ENCODE measurements at places on chromosomes 5 and 9. TPM values are rescaled to one million over a fixed set of nuclear protein-coding genes. Genes with fewer than 3 reads are reported as not detected.

GRCh38 chr9:70639853-70640814 is 225.7 kb upstream of the KLF9 start:
- peak; percentile 18 for DNase-seq

DNA sequence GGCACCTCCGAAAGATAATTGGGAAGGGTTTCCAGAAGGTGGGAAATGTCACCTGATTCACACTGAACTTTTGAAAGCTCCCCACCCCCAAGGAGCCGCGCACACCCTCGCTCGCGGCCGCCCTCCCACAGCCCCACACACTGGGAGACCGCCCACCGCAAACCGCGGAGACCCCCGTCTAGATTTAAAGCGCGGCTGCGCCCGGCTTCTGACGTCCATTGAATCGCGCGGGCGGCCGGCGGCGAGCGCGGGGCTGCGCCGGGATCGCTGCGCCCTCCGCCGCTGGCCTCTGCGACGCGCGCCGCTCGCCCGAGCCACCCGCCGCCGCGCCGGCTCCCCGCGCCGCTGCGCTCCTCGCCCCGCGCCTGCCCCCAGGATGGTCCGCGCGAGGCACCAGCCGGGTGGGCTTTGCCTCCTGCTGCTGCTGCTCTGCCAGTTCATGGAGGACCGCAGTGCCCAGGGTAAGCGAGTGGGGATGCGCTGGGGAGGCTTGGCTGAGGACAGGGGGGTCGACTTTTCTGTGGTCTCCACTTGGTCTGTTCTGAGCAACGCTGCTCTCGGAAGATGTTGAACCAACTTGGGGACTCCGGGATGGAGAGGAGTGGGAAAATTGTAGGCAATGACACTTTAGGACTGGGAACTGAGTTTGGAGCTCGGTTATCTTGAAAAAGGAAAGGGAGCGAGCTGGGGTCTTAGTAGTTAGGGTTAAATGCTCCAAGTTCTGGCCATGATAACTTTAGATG is at the start of gene FST:
Gene FST, plus strand, starts transcription at position 214 of the 743 bp plus-strand sequence. Its CDS starts 163 bp downstream, at position 377.
- DNase-seq: no peak

GRCh38 chr5:176891331-176891958 is 7.7 kb downstream of the HK3 start:
- no peak for DNase-seq

- no peak for DNase-seq
Observed at GRCh38 chr9:13002740-13003139, 227.9 kb downstream of the LURAP1L start.

DNA sequence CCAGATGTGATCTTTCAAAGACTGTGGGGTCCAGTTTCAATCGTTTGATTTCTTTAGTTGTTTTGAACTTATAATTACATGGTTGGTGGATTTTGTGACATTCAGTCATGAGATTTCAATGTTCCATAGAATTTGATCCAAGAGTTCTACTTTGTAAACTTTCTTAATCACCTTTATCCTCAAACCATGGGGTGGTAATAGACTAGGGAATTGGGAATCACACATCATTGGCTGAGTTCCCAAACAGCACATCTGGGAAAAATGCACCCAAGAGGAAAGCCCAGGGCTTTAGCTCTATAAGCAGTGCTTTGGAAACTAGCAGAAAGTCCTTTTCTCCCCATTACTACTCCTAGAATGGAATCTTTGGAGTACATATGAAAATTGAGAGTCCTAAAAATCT is 177.6 kb downstream of the NNT start:
- DNase-seq: no peak

- no peak for DNase-seq
Observed at GRCh38 chr5:56734091-56734694, 81.2 kb upstream of the MAP3K1 start.

- no peak for DNase-seq
Observed at GRCh38 chr9:114445616-114446015, 57.8 kb upstream of the AKNA start.

- no peak for DNase-seq
Observed at GRCh38 chr5:154077696-154078095, 38.9 kb downstream of the MFAP3 start.

DNA sequence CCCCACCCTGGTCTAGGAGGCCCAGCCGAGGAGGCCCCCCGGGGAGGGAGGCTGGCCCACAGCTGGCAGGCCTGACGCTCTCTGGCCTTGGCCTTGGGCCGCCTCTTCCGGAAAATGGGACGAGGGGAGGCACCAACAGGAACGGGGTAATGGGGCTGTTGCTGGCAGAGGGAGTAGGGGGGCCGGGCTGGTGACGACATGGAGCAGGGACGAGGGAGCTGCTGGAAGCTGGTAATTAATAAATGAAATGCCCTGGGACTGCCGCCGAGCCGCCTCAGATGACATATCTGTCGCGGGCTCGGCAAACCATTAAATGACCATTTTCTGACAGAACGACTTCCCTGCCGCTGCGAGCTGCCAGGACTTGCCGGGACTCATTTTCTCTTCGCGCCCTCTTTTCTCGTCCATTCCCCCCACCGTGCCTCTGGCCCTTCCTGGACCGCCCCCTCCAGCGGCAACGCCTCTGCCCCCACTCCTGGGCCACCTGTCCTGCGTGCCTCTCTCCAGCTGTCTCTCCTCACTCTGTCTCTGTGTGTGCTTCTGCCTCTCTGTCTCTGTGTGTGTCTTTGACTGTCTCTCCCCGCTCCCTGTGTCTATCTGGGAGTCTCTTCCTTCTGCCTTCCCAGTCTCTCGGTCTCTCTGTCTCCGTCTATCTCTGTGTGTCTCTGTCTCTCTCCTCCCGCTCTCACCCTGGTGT is 215.7 kb downstream of the PAX5 start:
- no peak for DNase-seq

DNA sequence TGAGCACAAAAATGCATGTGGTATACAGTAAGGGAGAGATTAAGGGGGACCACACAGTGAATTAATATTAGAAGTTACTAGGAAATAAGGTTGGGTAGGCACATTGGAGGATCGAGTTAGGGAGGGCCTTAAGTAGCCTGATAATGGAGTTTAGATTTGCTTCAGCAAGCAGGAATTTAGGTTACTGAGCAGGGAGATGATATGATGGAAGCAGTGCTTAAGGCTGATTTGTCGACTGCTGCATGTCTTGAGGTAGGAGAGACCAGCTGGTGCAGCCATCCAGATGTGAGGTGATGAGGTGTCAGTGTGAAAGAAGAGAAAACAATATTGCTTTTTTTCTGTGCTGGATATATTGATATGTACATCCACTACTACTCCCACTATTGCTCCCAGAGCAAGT is 55.2 kb upstream of the ACTBL2 start:
- DNase-seq: no peak

DNA sequence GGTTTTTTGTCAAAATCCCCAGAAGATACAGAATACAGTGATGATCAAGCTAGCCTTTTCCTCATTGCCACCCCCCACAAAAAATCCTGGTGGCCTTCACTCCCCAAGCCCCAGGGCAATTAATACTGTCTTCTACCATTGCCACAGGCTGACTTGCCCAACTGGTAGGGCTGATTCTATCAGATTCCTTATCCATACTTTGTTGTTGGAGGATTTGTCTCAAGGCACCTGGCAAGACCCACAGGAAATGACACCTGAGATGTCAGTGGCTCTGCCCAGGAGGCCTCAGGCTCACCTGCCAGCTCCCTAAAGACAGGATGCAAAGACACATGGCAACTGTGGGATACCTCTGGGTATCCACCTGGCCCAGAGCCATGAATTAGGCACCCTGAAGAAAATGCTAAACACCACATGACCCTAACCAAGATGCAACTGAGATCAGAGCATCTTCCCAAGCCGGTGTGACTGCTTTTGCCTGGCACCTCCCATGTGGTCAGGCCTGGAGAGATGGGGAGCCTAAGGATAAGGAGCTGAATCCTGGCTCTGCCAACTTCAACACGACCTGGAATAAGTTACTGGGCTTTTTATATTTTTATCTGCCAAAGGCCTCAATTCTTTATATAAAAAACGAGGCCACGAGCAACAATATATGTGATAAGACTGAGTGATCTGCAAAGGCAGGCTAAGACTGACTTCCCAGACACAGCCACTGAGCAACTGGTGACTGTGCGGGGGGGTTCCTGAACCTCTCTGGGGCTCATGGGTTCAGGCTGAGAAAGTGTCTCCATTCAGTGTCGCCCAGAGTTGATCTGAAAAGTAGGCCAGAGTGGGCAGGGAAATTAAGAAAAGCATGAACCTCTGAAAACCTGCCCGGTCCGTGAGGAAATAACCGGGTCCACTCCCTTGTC is 944 bp downstream of the ATOX1 start:
- no peak for DNase-seq

Gene SGCD
- total RNA-seq: 7.5 TPM

Gene PCDHB3
- total RNA-seq: 10.3 TPM

Gene SUSD3
- total RNA-seq: 1.6 TPM

All from occipital lobe (tissue), 3 donors.